ENCODE measurements at places on chromosomes 2 and 18. TPM values are rescaled to one million over a fixed set of nuclear protein-coding genes. Genes with fewer than 3 reads are reported as not detected.
A peak's percentile ranks its signal among the peaks of the same experiment; 100 is the strongest.

- peak; percentile 97 for DNase-seq
Measured at GRCh38 chr2:30234180-30234971, 3.0 kb downstream of the LBH start.

DNA sequence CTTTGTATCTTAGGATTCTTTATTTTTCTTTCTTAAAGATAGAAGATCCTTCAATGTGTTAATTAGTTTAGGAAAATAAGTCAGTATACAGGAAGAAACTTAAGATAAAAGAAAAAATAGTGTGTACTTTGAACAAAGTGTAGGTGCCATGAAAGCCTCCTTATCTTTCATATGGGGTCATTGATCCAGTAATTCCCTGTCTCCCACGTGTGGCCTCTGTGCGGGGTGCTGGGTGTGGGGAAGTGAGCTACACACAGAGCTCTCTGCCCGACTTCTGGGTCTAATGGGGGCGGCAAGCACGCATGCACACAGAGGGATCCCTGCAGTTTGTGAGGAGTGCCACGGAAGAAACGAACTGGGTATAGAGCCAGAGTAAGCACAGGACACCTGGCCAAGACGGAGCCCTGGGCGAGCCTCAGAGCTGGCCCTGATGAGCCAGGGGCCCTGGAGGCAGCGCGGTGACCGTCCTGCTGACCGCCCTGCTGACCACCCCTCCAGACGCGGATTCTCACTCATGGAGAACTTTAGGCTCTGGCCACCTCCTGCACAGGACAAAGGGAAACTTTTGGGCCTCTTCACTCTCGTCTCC, 253.5 kb downstream of the ACKR3 start:
- DNase-seq = no peak

DNA sequence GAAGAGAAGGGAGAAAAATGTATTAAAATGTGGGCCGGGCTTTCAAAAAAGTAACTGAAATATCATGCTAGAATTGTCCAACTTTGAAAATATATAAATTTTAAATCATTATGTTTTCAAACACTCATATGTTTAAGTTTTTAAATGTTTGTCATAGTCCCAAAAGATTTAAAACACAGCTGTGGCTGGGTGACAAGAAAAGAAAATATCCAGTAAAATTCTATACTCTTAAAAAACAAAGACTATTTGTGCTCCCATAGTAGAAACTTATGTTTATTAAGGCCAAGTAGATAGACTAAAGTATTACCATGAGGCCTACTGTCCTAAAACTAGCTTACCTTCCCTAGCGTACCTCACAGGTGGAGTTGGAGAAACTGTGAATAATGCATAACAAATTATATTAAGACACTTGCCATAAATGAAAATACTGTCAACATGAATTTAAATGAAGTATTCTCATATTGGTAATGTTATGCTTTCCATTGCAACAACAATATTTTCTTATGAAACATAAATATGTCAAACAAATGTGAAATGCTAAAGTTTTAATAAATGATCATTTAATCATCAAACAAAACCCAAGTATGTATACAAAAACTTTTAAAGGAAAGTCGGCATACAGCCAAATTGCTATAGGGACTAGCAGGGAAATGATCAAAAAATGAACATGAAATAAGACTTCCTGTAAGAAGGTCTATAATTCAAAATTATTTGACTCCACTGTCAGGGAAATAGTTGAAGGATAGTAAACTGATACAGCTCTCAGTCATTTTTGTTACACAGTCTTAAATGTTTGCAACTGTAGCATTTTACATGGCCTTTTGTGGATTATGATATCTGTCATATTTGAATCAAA, 13.4 kb downstream of the MEIS1 start:
- no peak for DNase-seq

DNA sequence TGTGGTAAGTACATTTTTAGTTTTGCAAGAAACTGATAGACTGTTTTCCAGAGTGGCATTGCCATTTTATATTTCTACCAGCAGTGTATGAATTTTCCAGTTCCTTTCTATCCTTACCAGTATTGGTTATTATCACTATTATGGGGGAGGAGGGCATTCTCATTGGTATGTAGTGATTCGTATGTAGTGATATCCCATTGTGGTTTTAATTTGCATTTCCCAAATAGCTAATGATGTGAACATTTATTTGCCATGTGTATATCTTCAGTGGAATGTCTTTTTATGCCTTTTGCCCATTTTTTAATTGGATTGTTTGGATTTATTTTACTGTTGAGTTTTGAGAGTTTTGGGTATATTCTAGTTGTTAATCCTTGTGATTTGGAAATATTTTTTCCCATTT, 16.9 kb downstream of the EIF5B start:
- DNase-seq = peak; percentile 33

GRCh38 chr2:222936705-222937104, 75.9 kb downstream of the ACSL3 start:
- DNase-seq = no peak

DNA sequence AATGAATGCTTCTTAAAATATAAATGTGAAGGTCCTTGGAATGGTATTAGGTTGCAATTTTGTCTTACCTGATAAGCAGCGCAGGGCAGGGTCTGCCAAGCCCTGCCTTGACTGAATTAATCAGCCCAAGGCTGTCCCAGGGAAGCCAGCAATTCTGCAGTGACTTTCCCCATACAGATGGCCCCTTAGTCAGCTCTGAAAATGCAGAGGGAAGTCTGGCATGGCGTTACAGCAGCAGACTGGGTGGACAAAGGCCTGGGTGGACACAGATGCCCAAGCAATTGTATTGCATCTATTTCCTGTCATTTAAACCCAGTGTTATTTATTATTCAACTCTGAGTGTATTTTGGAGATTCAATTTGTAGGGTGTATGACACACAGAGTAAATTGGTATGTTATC, 56.6 kb upstream of the NOL4 start:
- DNase-seq = no peak

DNA sequence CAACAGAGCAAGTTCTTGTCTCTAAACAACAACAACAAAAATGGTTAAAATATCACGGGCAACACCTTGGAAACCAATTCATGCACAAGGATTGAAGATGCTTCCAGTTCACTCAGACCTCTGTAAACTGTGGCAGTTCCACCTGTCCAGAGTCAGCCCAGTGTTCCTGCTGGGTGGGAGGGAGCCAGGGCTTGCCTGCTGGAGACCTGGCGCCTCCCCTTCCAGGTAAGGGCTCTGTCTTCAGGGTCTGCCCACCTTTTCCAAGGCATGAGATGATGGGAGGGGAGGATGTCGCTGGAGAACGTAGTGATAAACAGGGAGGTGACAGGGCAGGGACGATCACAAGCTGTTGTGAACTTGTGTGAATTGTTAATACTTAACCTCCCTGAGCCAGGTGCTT, 9.8 kb upstream of the GPC1 start:
- DNase-seq = no peak

DNA sequence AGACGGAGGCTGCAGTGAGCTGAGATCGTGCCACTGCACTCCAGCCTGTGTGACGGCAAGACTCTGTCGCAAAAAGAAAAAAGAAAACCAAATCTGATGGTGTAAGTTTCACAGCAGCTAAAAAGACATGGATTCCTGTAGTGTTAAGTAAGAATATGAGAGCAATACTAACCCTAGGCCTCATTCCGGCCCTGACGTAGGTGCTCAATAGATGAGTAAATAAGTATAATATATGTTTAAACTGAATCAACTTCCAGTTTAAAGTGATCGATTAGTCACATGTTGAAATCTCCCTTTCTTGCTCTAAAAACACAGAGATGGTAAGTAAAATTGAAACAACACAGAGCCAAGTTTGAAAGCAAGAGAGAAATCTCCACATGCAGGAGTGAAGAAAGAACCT, 8.0 kb downstream of the ME2 start:
- no peak for DNase-seq

DNA sequence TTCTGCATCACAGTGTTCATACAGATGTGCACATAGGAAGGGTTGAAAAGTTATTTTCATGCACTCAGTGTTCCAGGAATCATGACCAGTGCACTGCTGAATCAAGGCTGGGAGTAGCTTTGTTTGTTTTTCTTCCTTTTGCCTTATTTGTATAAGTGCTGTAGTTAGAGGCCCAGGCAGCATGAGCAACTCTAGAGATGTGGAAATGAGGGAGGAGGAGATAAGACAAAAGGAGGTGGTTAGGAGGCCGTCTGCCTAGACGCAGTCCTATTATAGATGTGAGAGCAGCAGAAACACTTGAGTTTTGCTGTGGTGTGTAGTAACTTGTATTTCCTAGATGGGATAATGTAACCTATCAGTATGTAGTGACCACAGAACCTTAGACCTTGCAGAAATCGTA, 264.3 kb upstream of the RASGRP3 start:
- DNase-seq = peak; percentile 87

Gene DAPL1
- not detected for total RNA-seq

Gene NR4A2
- total RNA-seq = not detected

Gene RMDN2
- total RNA-seq = 18.1 TPM

Gene ACMSD
- 3.3 TPM for total RNA-seq

Gene GDF7
- total RNA-seq = 3.2 TPM

Gene TMEM163
- 6.7 TPM for total RNA-seq

Gene RAB31
- 22.6 TPM for total RNA-seq

Gene SRD5A2
- total RNA-seq = 0.20 TPM

Gene SCN7A
- total RNA-seq = 1.8 TPM

Gene PLEK
- not detected for total RNA-seq

Gene MAL
- total RNA-seq = 255 TPM

All from renal cortical epithelial cell (primary cell).